ENCODE measurements at places on chromosomes 7 and 10.
A peak's percentile ranks its signal among the peaks of the same experiment; 100 is the strongest.

- peak; percentile 73 for DNase-seq
These were observed 319.0 kb upstream of the FZD1 start for GRCh38 chr7:90945104-90945787.

- no peak for DNase-seq
These were observed 260.5 kb upstream of the KLF14 start for GRCh38 chr7:130994378-130995115.

DNA sequence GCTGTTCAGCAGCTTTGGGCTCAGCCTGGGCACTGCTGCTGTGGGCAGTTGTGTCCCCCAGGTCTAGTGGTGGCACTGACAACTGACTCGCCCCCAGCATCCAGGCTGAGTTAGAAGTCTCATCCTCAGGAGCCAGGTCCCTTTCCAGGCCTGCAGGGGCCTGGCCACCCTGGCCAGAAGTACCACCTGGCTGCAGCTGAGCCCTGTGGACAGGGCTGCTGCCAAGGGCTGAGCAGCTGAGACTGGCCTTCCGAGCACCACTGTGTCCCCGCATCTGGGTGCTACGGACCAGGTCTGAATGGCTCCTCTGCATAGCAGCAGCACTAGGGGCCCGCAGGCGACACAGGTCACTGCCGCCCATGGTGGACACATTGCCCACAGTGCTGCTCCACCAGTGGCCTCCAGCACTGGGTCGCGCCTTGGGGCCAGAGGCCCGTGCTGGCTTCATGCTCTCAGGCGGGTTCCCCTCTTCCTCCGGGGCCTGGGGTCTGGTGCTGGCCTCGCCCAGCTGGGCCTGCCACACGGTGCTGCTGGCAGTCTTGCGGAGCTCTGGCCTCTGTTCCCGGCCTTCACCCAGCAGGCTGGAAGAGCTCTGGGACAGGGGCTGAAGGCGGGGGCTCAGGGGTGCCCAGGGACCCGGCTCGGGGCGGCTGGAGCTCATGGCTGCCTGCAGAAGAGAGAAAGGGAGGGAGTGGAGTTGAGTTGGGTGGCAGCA is 6.2 kb downstream of the GPRIN2 start:
- DNase-seq, result no peak

GRCh38 chr7:104990983-104991382 is 23.0 kb upstream of the KMT2E start:
- no peak for DNase-seq

DNA sequence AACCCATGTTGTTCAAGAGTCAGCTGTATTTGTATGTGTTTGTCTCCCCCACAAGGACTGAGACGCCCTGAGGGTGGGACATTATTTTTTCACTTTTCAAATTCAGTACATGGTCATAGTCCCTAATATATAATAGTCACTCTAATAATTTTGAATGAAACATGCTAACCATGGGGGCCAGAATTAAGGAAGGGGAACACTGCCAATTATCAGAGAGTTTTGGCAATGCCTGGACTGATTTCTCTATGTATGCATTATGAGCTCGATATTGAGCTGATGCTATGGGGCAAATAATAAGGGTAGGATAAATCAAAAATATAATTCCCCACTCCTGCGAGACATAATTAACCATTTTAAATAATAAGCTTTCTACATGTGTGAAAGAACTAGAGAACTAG is 87.4 kb downstream of the CPED1 start:
- no peak for DNase-seq

GRCh38 chr10:128026615-128027300 is 99.5 kb downstream of the MKI67 start:
- no peak for DNase-seq

- DNase-seq, result no peak
These were observed 2.1 kb upstream of the GIGYF1 start for GRCh38 chr7:100696123-100696521.

DNA sequence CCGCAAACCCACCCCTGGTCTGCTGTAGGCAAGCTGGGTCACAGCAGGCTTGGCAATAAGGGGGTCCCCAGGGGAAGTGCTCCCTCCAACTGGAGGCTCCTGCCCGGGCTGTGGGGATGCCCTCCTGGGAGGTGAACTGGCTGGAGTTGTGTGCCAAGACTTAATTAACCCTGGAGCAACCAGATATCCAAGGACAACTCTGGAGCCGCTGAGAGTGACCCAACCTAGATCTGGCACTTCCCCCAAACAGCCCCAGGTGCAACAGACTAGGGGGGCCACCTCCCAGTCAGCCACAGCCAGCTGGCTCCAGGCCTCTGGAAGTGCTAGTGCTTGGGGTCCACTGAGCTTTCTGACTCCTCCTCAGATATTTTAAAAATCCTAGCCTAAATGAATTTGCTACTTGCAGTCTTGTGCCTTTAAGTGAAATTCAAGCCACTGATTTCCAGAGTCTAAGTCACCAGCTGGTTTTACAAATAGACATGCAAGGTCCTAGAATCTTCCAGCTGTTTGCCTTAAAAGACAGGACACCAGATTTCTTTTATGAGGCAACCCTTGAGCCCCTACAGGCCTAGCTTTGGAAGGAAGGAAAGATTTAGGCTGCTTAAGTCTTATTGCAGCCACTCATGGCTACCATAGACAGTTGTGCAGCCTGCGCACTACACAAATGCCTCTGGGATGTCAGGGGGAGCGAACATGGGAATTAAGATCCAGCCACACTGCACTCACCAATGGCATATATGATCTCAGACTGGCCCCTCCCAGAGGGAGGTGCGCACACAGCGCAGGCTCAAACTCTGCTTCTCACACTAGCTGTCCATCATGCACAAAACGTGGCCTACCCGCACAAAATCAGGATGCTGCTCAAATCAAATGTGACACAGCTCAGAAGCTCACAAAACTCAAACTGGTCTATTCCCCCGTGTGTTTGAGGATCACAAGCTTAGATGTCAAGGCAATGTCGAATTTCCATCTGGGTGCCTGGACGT is 42.6 kb upstream of the MYL10 start:
- peak; percentile 9 for DNase-seq

GRCh38 chr10:114374053-114374791 is 30.1 kb downstream of the AFAP1L2 start:
- DNase-seq, result no peak

- DNase-seq, result no peak
These were observed 654.7 kb upstream of the ZWINT start for GRCh38 chr10:57015595-57016318.

DNA sequence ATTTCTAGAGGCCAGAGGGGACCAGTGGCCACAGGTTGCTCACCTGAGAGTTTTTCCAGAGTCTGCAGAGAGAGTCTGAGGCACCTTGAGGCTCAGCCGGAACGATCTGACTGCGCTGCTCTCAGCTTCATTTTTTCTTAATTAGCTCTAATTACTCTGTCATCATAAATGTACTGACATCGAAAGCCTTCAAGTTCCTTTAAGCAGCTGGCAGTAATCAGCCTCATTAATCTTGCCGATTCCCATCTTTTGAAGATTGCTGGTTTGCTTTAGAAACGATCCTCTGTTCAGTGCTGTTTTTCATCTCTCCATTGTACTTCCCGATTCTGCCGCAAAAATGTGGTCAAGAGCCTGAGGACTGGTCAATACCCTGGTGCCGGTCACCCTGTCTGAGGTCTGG is 454.7 kb downstream of the TYW1 start:
- DNase-seq, result no peak

- no peak for DNase-seq
These were observed 103.0 kb downstream of the DOCK4 start for GRCh38 chr7:112103246-112103645.

DNA sequence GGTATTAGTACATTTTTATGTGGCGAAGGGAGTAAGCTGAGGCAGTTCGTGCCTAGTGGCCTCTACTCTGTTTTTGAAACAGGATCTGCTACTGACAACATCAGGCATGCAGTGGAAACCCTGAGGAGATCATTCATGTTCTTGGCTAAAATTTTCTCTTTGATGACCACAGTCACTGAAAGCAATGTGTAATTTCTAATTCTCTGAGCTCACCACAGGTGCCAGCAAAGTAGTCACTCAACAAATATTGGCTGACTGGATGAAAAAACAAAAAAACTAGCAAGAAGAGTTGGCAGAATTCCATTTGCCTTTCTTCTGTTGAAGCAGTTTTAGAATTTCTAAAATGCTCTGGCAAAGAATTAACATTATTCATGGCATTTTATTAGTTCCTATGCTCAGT is 176.5 kb upstream of the KCTD7 start:
- DNase-seq, result peak; percentile 74

- no peak for DNase-seq
These were observed 198.2 kb downstream of the EBF3 start for GRCh38 chr10:129765664-129766550.

DNA sequence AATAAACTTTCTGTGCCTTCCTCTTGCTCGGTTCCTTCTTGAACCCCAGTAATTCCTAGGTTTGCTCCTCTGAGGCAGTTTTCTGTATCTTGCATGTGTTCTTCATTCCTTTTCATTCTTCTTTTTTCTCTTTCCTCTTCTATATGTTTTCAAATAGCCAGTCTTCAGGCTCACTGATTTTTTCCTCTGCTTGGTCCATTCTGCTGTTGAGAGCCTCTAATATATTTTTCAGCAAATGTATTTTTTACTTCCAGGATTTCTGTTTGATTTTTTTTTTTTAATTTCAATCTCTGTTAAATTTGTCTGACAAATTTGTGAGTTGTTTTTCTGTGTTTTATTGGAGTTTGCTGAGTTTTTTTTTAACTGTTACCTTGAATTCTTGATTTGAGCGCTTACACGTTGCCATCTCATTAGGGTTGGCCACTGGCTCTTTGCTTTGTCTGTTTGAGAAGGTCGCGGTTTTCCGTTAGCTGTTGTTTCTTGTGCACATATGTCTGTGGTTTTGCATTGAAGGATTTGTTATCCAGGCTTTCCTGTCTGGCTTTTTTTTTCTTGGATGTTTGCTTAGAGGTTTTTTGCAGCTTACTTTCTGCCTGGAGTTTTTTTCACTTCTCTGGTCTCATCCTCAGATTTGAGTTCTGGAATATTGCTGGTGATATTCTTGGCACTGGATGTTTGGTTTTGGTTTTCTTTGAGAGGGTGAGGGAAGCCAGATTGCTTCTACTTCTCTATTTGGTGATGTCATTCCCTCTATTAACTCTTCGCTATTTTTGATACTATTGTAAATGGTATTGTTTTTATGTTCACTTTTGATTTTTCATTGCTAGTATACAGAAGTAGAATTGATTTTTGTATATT is 12.7 kb downstream of the SPRN start:
- DNase-seq, result no peak

- peak; percentile 84 for DNase-seq
These were observed 115.2 kb downstream of the SORBS1 start for GRCh38 chr10:95445837-95446486.

DNA sequence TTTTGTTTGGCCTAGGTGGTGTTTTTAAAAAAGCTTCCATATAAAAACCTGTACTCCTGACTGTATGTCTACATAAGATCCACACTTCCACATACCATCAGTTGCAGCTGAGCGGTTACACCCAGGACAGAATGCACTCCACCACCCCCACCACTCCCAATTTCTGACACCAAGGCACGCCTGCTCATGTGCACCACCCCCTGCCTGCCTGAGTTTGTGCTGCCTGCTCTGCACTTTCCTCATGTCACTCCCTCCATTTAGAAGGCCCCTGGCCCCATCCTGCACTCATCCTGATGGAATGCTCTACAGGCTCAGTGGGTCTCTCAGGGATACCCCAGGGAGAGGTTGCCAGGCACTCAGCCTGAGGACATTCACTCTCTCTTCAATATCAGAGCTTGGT is 6.5 kb downstream of the VPS41 start:
- no peak for DNase-seq

DNA sequence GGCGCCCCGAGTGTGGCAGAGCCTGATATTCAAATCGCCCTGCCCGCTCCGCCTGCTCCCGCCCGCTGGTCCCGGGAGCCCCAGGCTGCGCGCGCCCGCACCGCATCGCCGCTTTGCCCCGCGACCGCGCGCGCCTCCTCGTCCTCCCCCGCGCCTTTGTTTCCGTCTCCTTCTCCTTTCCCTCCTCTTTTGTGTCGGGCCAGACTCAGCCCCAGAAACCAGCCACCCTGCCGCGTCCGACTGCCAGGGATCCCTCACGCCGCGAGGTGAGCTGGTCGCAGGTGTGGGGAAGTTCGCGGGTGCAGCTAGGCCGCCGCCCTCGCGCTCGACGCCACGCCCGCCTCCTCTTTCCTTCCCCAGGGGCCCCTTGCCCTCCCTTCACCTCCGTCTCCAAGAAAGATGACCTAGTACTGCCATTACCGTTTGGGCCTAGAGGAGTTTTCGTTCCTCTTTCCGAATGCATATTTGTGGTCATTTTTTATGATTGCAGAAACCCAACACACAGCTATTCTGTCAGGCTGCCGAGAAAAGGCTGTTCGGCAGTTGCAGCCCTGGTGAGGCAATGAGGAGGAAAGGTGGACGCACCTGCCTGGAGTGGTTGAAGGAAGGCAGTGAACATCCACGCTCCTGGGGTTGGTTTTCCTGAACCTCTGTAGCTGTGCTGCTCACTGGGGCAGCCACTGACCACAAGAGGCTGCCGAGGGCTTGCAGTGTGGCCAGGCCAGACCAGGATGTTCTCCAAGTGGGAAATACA is 107.3 kb downstream of the SNX10 start:
- peak; percentile 44 for DNase-seq

DNA sequence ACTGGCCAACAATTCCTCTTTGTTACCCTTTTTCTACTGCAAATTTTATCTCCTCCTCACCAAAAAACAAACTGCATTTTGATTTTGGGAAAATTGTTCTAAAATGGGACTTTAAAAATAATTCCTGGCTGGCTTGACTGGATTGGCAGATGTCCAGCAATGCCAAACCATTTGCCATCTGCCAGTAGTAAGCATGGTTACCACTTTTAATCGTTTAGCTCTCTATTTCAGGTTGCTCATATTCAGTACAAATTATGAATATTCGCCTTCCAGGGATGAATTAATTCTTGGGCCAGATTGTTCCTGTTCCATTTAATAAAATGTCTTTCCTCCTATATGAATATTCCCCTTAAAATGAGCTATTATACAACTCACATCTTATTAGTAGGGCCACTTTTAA is 35.7 kb downstream of the SMNDC1 start:
- no peak for DNase-seq

DNA sequence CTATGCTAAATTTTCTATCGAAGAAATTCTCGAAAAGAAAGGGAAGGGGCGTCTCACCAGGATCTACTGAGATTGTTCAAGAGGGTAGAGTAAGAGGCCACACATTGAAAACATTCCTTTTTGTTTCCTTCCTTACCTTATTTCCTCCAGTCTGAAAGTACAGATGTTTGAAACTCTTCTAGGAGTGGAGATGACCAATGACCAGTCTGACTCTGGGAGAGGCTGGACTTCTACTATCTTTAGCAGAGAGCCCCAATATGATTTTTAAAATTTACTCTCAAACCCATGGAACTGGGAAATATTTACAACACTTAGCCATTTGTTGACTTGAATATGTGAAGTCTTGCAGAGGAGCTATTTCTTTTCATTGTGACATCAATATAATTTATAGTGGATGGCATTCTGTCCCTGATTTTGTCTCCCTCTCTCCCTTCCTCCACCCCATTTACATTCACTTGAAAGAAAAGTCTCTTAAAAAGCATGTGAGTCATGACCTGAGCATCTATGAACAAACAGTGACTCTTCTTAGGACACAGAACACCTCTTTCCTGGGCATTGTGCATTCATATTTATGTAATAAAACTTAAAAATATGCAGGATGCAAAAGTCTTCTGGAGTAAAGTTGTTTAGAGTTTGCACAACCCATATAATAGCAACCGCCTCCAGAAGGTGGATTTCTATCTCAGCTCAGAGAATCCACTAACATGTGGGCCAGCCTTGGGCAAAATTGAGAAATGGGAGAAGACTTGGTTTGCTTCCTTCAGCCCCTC is 31.2 kb upstream of the BMPER start:
- DNase-seq, result peak; percentile 93
